AG04449 (cell line): ENCODE measurements at places on chromosomes 1 and 21.

DNA sequence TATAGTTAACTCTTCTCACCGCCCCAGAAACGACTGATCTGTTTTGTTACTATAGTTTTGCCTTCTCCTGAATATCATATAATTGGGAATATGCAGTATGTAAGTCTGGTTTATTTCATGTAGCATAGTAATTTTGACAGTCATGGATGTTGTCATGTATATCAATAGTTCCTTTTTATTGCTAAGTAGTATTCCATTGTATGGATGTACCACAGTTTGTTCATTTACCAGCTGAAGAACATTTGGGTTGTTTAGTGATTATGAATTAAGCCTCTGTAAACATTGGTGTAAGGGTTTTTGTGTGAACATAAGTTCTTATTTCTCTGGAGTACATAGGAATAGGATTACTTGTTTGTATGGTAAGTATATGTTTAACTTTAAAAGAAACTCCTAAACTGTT, 55.5 kb downstream of the ACTL8 start:
- DNase-seq, result no peak

GRCh38 chr1:66598670-66599069, 64.7 kb downstream of the SGIP1 start:
- peak; percentile 59 for DNase-seq

- no peak for DNase-seq
These were observed 193.3 kb downstream of the EIF4G3 start for GRCh38 chr1:20983297-20983889.

DNA sequence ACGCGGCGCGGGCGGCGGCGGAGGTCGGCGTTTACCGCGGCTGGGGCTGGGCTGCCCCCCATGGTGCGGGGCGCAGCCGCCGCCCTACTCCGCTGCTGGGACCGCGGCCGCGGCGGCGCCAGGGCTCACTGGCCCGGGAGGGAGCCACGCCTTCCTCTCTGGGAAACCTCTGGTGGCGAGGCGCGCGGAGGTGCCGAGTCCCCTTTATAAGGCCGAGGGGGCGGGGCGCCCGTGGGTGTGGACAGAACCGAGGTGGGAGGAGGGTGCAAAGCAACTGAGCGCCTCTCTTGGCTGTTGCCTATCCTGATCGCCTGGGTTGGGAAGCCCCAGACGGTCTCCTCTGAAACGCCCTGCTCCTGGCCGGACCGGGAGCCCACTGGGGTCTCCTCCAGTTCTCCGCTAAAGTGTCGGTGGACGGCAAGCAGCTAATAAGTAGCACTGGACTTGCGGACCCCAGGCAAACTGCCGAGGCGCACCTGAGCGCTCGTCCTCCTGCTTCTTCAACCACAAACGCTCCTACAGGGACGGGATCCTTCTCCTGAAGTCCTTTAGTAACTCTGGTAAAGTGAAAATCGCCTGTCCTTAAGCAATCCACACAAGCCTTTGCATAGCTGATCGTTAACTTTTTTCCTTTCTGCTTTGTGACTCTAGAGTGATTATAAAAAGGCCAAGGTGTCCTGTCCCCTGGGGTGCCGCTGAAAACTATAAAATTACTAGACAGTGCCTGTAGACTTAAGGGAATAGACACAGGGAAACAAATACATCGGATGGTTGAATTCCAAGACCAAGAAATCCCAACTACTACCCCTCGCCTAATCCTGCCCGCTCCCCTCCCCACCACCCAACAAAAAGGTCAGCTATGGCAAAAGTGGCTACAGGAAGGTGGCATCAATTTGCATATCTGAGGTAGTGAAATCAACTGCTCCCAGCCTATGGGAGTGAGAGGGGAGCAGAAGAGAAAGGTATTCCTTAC, at the start of gene PTGER3:
PTGER3 (minus strand) TSS at position 182 of the 973 bp plus-strand sequence. CDS start 239 bp downstream, outside the sequence.
- no peak for DNase-seq

DNA sequence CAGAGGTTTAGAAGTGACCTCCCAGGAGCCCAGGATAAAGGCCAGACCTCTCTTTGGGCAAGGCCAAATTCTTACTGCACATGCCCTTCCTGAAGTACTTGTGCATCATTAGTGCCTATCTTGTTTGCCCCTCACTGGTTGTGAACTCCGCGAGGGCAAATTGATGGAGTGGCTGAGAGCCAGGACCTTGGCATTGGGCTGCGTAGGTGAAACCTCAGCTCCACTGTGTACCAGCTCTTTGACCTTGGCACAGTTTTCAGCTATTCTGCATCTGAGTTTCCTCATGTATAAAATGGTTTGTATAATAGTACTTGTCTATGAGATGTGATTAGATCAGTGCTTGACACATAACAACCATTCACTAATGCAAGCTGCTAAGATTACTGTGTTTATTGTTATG, 11.5 kb downstream of the OTUD3 start:
- DNase-seq, result no peak

- no peak for DNase-seq
These were observed 19.3 kb downstream of the TRMT13 start for GRCh38 chr1:100152271-100152670.

GRCh38 chr1:186149591-186149990, 225.5 kb downstream of the TPR start:
- DNase-seq, result no peak
